ENCODE measurements at places on chromosomes 7 and 10.

- DNase-seq, result no peak
Observed at GRCh38 chr7:128321044-128321422, 22.7 kb downstream of the RBM28 start.

DNA sequence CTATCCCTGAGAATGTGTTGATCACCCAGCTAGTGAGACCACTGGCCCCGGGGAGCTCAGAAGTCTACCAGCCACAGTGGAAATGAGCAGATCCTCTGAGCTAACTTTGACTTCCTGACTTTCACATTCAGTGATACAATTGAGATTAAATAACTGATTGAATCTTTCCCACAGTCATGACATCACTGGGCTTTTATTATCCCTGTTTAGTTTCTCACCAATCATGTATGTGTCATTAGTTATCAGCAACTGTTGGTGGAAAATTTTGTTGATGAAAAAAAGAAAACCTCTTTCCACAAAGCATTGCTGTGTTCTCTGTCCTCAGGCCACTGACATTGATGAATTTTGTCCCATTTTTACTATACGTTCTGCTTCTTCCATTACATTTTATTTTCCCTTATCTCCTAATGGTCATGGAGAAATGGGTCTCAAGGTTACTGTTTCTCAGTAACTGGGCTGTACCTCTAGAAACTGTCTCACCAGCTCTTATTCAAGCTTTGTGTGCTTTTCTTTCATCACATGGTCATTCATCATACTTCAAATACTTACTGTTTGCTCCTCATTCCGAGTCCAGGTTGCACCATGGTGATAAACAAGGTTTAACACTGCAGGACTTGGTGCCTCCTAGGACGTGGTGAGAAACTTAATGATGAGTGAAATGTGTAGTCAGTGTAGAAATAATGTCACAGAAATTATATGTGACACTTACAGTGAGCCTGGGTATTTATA, 304.7 kb downstream of the CDK14 start:
- DNase-seq, result no peak

DNA sequence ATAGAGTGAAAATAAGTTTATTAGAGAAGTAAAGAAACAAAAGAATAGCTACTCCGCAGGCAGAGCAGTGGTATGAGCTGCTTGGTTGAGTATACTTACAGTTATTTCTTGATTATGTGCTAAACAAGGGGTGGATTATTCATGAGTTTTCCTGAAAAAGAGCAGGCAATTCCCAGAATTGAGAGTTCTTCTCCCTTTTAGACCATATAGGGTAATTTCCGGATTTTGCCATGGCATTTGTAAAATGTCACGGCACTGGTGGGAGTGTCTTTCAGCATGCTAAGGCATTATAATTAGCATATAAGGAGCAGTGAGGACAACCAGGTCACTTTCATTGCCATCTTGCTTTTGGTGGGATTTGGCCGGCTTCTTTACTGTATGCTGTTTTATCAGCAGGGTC, 25.7 kb upstream of the GALNT17 start:
- no peak for DNase-seq

DNA sequence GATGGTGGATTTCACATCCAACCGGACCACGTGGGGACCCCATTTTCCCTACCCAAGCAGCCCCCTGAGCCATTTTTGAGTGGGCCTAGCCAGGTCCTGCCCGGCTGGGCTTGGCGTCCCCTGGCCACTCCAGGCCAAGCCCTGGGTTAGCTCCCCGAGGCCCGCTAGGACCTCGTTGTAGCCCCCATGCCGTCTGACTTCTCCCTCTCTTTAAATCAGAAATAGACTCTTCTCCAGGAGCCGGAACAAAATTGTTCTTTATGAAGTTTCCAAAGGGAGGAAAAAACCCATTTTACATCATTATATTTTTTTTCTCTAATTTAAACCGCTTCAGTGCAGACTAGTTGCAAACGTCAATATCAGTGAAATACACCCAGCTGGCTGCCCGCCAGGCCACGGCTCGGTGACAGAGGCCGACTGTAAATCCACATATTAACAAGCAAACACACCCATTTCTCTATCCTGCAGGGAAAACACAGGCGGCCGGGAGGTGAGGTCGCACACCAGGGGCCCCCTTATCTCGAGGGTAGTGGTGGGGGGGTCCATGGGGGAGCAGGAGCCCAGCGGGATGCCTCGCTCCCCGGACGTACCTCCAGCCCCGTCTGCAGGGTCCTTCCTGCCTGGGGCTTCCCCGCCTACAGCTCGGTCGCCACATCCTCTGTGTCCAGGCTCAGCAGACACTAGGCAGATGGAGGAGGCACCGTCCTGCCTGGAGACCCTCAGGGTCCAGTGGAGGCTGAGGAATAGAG, 72.7 kb downstream of the ELFN1 start:
- DNase-seq, result no peak

DNA sequence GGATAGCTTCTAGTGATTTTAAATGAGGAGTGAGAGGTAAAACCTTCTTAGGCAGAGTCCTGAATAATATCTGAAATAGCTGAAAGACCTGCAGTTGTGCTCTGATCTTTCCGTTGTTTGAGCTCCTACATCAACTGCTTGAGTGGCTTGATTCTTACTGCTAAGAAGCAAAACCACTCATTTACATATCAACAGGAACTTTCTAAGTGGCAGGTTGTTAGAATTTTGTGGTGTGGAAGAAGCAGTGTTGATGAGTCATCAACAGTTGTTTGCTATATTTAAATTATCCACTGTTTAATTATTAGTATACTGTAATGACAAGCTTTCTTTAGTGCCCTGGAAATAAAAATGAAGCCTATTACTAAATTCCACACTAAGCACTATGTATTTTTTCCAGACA, 689.5 kb downstream of the DNAJB9 start:
- DNase-seq, result no peak

DNA sequence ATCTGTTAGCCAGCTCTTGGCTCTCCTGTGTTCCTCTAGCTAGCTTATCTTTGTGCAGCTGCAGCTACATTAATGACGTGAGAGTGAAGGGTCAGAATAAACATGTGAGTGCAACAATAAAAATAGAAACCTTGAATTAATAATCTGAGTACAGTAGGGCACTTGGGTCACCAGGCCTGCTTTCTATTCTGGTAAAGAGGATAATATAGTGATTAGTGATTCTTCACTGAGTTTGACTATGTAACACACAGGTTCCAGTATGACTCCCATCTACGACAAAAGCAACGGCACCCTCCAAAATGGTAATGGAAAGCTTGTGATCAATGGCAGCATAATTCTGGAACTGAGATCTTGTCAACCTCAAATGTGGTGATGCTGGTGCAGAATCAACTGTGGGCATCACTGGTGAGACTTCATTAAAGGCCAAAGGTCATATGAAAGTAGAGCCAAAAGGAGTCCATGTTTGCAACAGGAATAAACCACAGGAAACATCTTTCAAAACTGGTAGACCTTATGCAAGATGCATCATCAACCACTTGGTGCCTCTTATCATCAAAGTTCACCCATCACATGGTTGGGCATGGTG, 77.6 kb downstream of the NRBF2 start:
- DNase-seq, result no peak

GRCh38 chr7:134355927-134356326, 39.2 kb upstream of the SLC35B4 start:
- DNase-seq, result no peak

DNA sequence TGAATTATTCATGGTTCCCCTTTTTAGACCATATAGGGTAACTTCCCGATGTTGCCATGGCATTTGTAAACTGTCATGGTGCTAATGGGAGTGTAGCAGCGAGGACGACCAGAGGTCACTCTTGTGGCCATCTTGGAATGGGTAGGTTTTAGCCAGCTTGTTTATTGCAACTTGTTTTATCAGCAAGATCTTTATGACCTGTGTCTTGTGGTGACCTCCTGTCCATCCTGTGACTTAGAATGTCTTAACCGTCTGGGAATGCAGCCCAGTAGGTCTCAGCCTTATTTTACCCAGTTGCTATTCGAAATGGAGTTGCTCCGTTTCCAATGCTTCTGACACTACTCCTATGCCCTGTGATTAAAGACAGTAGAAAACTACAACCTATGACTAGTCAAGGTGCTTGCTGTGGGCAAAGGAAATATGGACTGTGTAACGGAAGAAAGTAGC, 18.8 kb upstream of the PAXIP1 start:
- no peak for DNase-seq

- DNase-seq, result no peak
Observed at GRCh38 chr10:97811958-97812357, 37.7 kb upstream of the GOLGA7B start.

GRCh38 chr7:51090411-51090810, 226.2 kb downstream of the COBL start:
- no peak for DNase-seq

DNA sequence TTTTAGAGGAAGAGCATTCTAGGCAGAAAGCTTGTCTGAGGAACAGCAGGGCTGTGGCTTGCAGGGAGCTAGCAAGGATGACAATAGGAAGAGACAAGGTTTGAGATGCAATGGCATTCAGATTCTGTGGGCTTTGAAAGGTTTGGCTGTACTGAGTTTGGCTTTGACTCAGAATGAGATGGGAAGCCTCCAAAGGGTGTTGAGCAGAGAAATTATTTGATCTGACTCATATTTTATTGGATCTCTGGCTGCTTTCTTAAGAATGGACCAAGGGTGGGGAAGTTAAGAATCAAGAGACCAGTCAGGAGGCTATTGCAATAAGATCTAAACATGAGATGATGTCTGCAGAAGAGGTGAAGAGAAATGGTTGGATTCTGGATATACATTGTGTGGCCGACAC, 273.2 kb downstream of the CDK14 start:
- DNase-seq, result no peak

- no peak for DNase-seq
Observed at GRCh38 chr10:67050415-67050814, 124.6 kb downstream of the LRRTM3 start.

DNA sequence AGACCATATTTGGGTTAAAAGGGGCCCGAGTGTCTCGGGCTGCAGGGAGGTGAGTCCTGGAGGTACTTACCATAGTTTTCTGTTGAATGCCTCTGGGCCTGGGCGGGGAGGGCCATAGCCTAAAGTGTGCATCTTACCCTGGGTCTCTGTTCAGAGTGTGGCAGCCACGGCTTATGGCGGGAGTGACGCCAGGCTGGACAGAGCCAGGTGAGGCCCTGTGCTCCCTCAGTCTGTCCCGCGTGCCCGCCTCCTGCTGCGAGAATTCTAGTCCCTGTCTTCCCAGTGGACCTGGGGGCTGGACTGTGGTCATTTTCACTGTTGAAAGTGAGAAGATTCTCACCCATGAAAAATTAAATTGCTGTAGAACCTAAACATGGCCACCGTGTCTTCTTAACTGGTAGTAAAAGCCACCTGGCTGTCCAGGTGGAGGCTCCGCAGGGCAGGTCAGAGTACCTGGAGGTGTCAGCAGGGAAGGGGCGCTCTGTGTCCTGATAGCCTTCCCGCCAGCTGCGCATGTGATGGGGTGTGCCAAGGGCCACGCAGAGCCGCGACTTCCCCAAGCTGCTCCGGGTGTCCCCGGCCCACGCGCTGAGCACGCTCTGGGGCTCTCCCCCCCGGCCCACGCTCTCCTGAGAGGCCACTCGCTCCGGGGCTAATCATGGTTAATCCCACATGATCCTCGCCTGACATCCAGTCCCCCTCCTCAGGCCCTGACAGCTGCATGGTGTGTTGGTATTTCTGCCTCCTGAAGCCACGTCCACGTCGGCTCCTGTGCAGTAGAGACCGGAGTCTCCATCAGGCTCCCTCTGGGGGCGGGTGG, 20.3 kb downstream of the INPP5A start:
- DNase-seq, result no peak

DNA sequence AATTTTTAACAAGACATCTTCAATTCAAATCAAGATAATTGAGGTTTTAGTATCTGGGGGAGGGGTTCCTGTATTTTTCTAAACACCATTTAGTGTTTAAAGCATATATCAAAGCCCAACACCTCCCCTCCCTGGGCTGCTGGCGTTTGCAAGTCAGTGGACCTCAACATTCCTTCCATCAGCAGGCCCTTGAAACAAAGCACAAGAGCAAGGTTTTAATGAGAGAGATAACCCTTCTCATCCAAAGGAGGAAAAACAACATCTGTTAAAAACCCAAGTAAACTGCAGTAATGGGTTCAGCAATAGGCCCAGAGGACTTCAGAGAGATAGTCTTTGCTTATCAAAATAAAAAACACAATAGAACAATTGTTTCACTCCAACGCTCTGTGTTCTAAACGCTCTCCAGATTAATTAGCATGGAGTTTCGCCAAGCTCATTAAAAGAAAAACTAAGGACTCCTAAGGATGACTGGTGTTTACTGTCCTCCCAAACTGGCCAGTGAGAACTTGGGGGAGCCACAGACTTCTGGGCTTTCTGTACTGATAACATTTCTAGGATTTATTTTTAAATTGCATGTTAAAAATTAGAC, 2.5 kb downstream of the JCAD start:
- DNase-seq, result no peak

GRCh38 chr7:142603870-142604448, 145.3 kb upstream of the PRSS1 start:
- DNase-seq, result no peak

DNA sequence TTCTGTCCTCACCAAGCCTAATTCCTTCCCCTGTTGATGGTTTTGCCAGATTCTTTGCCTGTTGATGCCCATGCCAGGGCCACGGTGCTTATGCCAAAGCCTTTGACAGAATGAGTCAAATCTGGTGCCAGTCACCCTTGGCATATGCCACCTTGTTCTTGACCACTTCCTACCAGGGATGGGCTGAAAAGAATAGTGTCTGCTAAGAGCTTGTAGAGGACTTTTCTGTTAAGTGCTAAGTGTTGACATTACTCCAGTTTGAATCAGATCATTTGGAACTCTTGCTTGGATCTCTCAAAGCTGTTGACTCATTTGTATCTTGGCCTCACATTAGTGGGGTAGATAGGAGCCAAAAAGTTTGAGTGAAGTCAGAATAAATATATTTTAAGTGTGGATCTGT, 661.2 kb downstream of the AUTS2 start:
- DNase-seq, result no peak

DNA sequence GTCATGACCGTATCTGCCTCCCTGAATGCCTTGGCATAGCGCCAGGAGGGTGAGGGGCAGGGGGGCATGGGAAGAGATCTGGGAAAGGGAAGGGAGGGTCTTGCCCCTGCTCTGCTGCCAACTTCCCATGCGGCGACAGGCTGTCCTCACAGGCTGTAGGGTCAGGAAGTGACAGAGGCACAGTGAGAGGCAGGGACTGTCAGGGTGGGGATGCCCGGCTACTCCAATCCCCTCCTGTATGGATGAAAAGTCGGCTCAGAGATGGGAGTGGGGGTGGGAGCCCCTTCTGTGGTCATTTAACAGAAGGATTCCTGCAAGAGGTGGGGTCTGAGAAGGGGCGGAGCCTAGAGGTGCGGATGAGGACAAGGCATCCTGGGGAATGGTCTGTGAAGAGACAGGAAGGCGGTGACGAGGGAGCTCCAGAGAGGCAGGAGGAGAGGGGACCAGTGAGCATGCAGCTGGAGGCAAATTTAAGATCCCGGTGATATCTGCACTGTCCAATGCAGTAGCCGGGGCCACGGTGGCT, 20.8 kb upstream of the UNC5B start:
- DNase-seq, result no peak

DNA sequence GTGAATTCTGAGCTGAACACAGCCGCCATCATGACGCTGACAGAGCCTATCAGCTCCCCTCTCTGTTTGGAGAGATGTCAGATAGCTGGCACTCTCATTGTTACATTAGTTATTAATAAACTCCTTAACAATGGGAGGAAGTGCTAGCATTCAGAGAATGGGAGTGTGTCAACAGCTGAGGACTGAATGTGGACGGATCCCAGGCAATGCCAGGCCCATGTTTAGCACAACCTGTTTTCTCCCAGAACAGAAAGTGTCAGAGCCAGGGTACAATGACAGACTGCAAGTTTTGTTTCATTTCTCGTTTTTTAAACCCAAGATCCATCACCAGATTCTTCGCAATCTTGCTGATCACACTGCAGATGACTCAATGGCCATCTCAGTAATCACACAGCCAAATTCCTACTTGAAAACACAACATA, 99.6 kb downstream of the PRPF18 start:
- DNase-seq, result no peak

- no peak for DNase-seq
Observed at GRCh38 chr10:76509446-76509845, 1078.0 kb downstream of the LRMDA start.

Data from cortex of kidney (tissue), 1 donor.